Myocyte (in vitro differentiated cells): ENCODE measurements at places on chromosomes 16 and 17. TPM values are rescaled to one million over a fixed set of nuclear protein-coding genes. Genes with fewer than 3 reads are reported as not detected.

Gene TEKT5
- not detected in 2 replicates for total RNA-seq

Gene ENPP7
- total RNA-seq, result not detected in 2 replicates

Gene SPN
- total RNA-seq, result not detected in 2 replicates

Gene AURKB
- total RNA-seq, result 1.3 and 2.0 TPM in 2 replicates

Gene HS3ST3A1
- 6.5 and 9.7 TPM in 2 replicates for total RNA-seq

Gene FAM20A
- total RNA-seq, result 0.16 and 0.37 TPM in 2 replicates

Gene CDH1
- total RNA-seq, result 0.11 TPM in 1 of 2 replicates, not detected in the other

Gene STH
- total RNA-seq, result not detected in 2 replicates

Gene ARL5C
- total RNA-seq, result not detected in 2 replicates

Gene CMTM1
- total RNA-seq, result 0.52 and 1.4 TPM in 2 replicates

Gene TBX21
- not detected in 2 replicates for total RNA-seq

Gene SYCE1L
- total RNA-seq, result 0.45 and 1.2 TPM in 2 replicates

Gene NPB
- 1.3 and 6.1 TPM in 2 replicates for total RNA-seq

Gene CBX8
- 5.3 TPM in 2 replicates for total RNA-seq
